ENCODE measurements at places on chromosomes 6 and 20.

- no peak for DNase-seq
Measured at GRCh38 chr6:35728683-35729678, 7.9 kb upstream of the ARMC12 start.

GRCh38 chr6:30601436-30601814 is 15.6 kb downstream of the PPP1R10 start:
- DNase-seq, result no peak

GRCh38 chr20:8524101-8525016 is 392.3 kb downstream of the PLCB1 start:
- no peak for DNase-seq

- no peak for DNase-seq
Measured at GRCh38 chr6:133289733-133290306, 48.7 kb downstream of the EYA4 start.

GRCh38 chr6:33979750-33980149 is 166.1 kb downstream of the GRM4 start:
- no peak for DNase-seq

GRCh38 chr6:119241111-119241465 is 108.5 kb downstream of the MAN1A1 start:
- no peak for DNase-seq

- DNase-seq, result no peak
Measured at GRCh38 chr20:34337544-34337943, 25.5 kb upstream of the ITCH start.

GRCh38 chr20:53685070-53685595 is 91.5 kb upstream of the ZNF217 start:
- no peak for DNase-seq

- no peak for DNase-seq
Measured at GRCh38 chr6:87341899-87342298, 2.7 kb upstream of the C6orf163 start.

DNA sequence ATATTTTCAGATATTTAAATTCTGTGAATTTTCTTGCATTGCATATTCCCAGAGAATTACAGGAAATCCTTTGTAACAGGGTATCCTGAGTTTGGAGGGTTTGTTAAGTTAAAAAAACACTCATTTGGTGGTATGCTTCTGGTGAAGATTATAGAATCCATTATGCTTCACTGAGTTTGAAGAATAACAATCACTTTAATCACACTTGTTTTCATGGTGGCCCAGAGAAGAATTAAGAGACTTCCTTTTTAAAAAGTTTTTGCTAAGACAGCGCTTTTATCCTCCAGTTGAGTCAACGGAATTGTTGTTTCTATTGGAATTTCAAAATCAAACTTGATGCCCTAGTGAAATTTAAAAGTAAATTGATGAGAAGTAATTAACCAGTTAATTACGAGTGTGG is 17.4 kb downstream of the PLEKHG1 start:
- no peak for DNase-seq

GRCh38 chr6:28124350-28124970 is at the start of gene ZSCAN16:
Gene ZSCAN16, plus strand, starts transcription at chr6:28124609. Its CDS starts 835 bp downstream, at chr6:28125444.
- DNase-seq, result peak; percentile 88

GRCh38 chr20:62876902-62877816 is 15.5 kb upstream of the TCFL5 start:
- DNase-seq, result no peak

GRCh38 chr20:54079652-54080051 is 9.3 kb upstream of the BCAS1 start:
- DNase-seq, result no peak

DNA sequence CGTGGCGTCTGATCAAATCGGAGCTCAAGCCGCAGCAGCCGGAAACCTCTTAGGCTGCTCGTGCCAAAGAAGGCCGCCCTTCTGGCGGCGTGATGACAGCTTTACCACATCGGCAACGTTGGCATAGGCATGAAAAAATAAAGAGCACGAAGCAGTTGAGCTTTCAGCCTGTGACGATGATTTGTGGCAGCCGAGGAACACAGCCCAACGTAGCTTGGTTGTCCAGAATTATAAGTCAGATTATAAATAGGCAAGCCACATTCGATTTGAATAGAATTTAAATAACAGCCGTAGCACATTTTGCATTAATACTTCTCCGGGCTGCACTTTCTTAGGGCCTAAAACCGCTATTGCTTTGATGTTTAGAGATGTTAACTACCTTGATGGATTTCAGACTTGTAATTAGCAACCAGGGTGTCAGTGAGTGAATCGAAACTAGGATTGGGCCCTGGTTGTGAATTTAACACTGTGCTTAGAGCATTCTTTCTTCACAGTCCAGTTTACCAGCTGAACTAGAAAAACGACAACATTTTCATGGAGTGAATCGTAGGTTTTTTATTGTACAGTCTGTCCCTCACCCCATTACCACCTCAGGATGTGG is 864 bp upstream of the BCLAF1 start:
- peak; percentile 92 for DNase-seq

DNA sequence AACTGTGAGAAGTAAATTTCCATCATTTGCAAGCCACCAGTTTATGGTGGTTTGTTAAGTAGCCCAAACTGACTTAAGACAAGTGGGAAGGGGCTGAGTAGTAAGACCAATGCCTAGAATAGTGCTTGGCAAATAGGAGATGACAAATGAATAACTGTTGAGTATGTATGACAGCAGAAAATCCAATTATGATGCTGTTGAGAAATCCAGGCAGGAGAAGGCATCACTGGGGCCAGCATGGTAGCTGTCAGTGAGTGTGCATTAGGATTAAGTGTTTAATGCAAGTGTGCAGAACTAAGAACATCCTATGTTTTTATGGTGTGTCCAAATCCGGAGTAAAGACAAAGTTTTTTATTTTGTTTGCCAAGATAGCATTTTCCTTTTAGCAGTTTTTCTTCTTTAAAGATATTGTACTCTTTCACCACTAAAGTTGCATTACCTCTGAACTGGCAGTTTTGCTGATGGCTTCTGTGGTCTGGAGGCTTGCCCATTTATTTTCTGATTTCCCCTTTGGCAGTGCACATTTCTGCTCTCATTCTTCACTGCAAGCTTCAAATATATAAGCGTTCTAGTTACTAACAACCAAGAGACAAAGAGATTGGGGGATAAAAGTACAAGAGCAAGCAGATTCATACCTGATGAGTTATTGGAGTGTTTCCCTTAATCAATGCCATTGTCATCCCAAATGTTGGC is 289.7 kb downstream of the KCNQ5 start:
- no peak for DNase-seq
